ENCODE measurements at places on chromosomes 7 and 10.

DNA sequence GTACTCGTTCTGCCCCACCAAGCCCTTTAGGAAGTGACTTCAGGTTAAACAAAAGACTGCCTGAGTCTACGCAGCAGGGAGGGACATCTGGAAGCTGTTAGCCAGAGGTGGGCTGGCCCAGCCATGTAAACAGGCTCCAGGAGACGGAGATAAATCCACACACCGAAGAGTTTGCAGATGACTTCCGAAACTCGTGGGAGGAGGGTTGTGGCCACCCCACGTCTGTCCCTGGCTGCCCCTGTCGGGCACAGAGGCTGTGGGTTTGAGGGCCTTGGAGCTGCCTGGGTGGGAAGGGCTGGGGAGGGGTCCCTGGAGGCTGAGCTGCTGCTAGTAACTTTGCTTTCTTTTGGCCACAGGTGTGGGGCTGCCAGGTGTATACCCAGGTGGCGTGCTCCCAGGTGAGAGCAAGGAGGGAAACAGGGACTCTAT lies 15.6 kb downstream of the ELN start:
- no peak for DNase-seq

- peak; percentile 67 for DNase-seq
These were observed 98.2 kb downstream of the ANLN start for GRCh38 chr7:36487756-36488336.

DNA sequence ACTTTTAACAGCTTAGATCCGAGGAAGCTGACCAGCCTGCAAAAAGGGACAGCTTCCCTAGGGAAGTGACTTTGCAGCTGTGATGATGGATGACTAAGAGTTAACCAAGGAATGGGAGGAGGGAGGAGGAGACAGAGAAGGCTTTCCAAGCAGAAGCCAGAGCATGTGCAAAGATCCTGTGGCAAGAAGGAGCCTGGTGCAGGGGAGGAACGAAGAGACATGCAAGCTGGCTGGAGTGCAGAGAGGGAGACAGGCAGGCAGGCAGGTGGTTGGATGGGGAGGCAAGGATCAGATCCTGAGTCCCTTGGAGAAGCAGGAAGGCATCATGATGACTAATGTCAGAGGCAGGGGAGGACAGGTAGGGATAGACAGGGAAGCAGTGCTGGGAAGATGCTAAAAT lies 148.8 kb downstream of the PFKFB3 start:
- DNase-seq = peak; percentile 80

- peak; percentile 56 for DNase-seq
These were observed 248.8 kb upstream of the PTN start for GRCh38 chr7:137592232-137592896.

DNA sequence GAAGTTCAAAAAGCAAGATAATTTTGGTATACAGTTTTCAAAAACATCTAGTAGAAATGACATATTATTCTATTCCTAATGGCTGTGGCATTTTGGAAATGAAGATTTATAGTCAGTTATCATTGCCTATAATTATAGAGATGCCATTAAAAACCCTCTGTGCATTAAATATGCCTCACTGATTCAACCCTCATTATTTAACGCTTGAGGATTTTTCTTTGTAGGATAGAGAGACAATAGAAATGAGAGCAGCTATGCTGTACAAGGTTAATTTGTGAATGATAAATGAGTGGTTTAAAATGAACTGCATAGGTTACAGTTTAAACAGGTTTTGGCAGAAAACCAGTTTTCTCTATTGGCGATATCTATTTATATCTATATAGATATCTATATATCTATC lies 32.2 kb upstream of the SEMA3A start:
- no peak for DNase-seq

GRCh38 chr7:85090143-85090542 lies 96.7 kb downstream of the SEMA3D start:
- no peak for DNase-seq

- DNase-seq = no peak
These were observed 27.1 kb downstream of the COPG2 start for GRCh38 chr7:130641497-130641896.

- DNase-seq = no peak
These were observed 58.2 kb upstream of the NUPR2 start for GRCh38 chr7:56174346-56174874.

GRCh38 chr7:110417611-110418010 lies 673.3 kb upstream of the LRRN3 start:
- DNase-seq = no peak

DNA sequence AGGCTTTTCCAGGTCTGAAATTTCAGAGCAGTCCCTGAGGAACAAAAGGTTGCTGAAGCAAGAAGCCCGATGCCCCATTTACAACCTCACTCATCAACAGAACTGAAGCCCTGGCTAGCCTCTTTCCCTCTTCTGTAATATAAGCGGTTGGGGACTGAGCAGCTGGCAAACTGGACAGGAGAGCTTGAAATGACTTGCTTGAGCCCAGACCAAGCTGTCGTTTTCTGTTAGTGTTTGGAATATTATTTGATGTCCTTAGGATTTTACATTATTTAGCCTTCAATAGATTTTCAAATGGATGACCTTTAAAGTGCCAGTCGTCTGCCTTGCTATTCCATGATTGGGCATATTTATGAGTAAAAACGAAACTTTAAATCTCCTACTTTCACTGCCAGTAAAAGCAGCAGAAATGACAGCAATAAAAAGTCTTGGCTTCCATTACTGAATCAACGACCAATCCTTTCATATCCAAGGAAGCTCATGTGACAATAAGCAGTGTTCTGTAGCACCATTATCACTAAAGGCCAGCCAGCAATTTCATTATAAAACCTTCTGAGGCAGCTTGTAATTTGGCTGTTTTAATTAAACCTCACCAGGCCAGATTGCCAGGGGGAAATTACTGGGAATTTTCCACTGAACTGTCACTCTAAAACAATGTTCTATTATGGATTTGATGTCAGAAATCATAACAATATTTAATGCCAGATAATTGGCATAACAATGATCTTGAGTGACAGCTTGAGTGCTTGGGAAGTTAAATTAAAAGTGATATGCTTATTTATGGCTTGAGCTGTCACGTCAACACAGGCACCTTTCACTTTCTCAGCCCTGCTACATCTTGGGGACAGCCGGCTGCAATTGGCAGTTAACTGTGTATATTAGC lies 85.9 kb downstream of the LSMEM1 start:
- no peak for DNase-seq

- DNase-seq = no peak
These were observed 30.4 kb upstream of the GPR26 start for GRCh38 chr10:123635745-123636144.

DNA sequence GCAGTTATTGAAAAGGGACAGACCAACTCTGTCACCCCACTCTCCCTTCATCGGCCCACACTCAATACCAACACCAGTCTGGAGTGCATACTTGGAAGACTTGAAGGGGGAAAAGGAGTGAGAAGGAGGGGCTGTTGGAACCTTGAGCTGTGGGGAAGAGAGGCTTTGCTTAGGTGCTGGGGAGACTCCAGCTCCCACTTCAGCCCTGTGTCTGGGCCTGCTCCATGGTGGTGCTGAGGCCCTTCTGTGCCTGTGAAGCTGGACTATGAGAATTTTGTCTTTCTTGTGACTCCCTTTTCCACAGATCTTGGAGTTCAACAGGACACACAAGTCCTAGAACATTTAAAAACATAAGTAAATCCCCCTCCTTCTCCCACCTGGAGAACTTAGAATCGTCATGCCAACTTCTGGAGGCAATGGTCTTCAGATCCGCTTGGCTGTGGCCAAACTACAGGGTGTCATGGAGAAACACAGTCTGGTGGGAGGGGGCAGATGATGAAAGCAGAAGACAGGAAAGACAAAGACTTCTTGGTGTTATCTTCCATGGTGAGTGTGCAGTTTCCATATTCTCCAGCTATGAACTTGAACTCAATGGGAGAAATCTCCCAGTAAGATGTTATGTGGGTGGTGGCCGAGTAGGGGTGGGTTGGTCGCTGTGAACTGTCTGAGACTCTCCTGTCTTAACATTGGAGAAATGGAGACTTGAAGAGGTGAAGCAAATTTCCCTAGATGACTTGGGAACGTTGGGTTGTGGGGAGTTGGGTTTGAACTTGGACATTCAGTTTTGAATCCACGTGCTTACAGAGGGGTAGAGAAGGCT lies 18.4 kb upstream of the GIMAP8 start:
- DNase-seq = no peak

DNA sequence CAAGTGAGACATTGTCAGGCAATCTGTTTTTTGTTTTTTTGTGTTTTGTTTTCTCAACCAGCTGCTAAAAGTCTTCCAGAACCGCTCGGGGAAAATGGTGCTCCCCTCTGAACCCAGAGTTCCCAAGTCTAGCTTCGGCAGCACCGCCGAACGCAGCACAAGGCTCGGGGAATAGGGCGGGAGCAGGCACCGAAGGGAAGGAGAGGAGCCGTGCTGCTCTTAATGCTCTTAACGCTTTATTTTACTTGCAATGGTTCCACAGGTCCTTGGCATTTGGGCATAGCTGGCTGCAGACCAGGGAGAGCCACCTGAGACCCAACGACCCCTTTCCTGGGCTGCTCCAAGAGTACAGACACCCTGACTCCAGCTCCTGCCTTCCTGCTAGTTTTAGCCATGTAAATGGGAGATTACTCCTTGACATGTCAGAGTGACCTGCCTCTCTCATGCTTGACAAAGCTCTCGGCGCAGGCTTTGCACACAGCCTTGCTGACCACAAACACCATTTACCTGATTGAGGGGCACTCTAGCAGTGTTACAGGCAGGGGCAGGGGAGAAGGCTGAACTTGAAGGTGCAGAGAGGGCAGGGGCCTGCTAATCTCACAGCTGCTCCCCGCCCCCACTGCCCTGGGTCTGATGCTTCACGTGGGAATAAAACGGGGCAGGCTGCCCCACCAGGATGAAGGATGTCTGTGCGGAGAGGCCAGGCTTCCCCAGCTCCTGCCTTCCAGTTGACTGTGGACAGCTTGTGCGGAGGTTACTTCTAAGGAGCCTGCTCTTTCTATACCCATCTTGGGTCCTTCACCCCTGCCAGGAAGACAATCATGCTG lies 58.6 kb upstream of the EFCAB10 start:
- DNase-seq = no peak

DNA sequence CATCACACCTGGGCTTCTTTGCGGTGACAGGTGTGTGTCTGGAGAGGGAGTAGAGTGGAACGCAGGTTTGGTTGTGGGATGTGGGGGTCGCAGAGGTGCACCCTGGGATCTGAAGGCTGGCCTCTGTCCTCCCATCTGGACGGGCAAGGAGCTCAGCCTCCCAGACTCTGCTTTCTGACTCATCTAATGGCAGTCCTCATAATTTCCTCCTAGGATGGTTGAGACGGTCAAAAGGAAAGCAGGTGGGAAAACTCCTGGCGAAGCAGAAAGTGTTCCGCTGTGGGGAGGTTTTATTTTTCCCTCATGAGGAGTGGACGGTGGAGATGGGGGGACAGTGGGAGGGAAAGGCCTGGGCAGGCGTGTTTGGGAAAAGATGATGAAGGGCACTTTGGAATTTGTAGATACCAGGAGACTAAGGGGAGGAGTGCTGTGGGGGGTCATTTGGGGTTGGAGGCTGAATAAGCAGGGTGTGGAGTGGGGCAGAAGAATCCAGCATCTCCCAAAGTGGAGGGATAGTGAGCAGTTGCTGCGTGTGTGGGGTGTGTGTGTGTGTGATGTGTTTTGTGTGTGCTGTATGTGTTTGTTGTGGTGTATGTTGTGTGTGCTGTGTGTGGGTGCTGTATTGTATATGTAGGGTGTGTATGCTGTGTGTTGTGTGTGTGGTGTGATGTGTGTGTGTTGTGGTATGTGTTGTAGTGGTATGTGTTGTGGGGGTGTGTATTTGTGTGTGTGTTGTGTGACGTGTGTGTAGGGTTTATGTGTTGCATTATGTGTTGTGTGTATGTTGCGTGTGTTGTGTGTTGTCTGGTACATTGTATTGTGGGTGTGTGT lies 97.2 kb upstream of the PODXL start:
- DNase-seq = no peak

DNA sequence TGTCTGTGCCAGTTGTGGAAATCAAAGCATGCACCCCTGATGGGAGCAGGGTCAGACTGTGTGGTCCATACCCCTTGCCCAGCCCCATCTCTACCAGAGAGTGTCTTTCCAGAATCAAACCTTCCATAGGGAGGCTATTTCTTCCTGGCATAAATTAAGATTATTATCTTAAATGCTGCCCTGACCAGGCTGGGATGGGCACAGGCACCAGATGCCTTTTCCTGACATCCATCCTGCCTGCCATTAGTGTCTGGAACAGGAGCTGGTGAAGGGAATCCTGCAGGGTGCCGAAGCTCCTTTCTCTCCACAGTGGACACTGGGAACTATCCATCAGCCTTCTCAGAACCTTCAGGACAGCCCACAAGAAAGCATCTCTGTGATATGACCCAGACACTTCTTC lies 296.3 kb downstream of the GRID1 start:
- no peak for DNase-seq

GRCh38 chr7:107938456-107939250 lies 47.7 kb downstream of the DLD start:
- no peak for DNase-seq

GRCh38 chr7:18654709-18655108 lies 159.2 kb downstream of the HDAC9 start:
- no peak for DNase-seq

DNA sequence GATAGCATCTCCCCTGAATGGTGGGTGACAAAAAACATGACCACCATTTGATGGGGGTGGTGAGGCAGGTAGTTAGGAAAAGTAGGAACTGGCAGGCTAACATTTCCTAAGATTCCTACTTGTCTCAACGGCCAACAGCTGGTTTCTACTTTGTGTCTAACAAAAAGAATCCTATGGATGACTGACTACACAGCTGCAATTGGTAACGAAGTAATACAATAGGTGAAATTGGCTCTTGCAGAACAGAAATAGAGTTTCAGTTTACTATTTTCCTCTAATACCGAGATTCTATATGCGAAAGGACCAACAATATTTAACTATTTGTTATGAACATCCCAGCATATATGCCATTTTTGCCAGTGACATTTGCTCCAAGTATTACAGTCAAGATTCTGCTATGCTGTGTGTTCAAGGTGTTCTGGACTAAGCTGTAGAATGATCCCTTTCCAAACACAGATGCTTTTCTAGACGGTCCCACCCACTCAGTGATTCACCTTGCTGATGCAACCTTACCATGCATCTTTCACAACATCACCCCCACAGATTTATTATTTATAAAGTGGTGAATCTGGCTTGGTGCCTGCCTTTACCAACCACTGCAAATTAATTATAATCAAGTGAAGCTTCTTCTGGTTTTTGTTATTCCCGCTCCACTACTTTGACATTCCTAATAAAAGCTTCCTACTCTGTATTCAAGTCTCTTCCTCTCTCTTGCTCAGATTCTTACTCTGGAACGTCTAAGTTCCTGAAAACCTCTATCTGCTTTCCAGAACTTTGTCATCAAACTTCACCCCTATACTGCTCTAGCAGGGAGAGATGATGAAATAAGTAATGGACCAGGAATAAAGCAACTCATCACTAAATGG lies 16.8 kb downstream of the BBIP1 start:
- no peak for DNase-seq

GRCh38 chr10:5159126-5159525 lies 25.8 kb downstream of the AKR1C8 start:
- DNase-seq = peak; percentile 44

GRCh38 chr10:75143353-75143752 lies 31.9 kb downstream of the SAMD8 start:
- no peak for DNase-seq

GRCh38 chr10:48913674-48914073 lies 26.0 kb downstream of the LRRC18 start:
- no peak for DNase-seq
